HT1080 (cell line): ENCODE measurements at places on chromosomes 13 and 19.

DNA sequence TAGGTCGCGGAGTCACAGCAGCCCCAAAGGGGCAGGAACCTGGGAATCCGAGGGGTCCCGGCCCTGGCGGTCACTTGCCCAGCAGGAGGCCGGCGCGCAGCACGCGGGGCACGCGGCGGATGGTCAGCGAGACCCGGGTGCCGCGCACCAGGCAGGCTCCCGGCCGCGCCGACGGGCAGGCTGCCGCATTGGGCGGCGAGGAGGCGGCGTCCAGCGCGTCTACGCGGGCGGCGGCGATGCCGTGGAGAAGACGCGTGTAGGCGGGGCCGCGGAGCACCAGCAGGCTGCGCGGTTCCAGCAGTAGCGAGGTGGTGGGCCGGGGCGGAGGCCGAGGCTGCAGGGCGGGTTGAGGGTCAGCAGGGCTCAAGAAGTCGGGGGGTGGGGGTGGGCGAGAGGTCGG lies 607 bp upstream of the SYNE4 start:
- DNase-seq, result no peak

GRCh38 chr19:17610384-17610783 lies 54.9 kb downstream of the COLGALT1 start:
- DNase-seq, result no peak

DNA sequence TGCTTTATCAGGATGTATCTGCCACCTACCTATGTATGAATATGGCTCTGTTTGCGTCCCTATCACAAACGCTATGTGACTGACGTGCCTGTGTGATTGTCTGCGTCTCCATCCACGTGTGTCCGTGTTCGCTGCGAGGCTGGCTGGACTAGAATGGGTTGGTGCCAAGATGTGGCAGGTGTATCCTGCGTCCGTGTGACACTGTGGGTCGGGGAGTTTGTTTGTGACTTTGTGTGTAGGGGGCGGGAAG lies 6.7 kb upstream of the HOOK2 start:
- DNase-seq, result no peak

GRCh38 chr19:31174948-31175347 lies 174.3 kb downstream of the TSHZ3 start:
- no peak for DNase-seq

DNA sequence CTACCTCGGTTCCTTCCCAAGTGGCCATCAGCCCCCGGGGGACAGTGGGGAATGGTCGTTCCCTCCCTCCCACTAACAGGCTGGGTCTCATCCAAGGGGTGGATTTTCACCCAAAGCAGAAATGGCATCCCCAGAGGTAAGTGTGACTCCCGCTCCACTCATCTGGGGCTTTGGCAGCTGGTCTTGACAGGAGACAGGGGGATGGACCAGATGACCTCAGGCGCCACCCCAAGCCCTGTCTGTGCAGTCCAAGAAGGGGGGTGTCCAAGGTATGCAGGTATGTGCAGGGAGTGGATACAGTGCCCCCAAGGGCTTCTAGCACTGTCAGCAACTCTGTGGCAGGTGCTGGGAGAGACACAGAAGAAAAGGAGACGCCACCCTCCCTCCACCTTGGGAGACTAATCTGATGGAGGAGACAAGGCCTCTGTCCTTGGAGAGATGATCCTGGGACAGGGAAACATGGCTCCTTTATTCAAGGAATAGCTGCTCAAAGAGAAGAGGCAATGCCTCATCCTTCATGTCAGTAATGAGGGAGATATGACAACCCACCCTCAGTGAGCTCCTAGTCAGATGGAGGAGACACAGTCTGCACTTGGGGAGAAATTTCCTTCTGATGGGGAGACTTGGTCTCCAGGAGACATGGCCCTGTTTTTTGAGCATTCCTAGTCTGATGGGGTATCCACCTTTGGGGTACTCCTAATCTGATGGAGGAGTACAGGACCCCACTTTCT lies 7.7 kb downstream of the CEACAM16 start:
- no peak for DNase-seq

DNA sequence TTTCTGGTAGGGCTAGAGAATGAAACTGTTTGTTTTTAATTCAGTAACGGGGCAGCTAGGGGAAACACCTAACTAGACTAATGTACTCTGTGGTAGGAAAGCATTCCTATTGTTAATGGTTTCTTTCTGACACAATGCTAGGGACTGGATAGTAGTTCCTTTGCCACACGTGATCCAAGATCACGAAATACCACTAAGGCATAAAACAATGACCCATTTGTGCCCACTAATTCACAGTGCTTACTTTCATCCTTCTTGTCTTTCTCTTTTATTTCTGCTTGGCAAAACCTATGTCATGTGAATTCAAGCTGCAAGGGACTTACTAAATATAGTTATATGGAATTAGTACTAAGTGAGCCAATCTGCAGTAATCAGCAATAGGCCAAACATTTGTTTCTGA lies 834.1 kb upstream of the SLITRK6 start:
- peak; percentile 23 for DNase-seq

DNA sequence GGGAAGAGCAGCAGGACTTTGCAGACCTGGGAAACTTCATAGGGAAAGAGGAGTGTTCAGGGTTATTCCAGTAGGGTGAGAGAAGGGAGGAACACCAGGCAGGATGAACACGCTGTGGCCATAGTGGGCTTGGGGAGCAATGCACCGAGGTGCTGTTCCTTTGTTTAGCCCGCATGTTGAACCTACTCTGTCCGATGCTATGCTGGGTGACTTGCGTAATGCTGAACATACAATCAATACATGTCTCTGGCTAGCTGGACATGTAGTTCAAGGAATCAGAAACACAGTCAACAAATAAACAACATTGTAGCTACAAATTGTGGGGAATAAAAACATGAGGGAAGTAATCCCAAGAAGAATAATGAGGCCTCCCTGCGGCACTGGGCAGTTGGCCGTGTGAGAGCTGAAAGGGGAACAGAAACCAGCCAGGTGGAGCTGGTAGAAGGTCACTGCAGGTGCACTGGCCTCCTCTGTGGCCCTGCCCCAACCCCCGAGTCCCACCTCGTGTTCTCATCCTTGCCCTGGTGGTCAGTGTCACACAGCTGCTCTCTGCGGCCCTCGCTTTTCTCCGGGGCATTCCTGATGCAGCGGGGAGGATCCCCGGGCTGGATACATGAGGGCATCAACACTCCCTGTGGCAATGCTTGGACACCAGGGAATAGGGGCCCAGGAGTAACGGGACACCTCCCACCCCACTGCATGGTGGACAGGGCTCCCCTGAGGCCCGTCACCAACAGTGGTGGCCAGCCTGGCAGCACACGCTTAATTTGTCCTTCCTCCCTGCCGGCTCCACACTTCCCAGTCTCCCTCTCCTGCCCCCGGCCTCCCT lies 36.9 kb upstream of the TUBGCP3 start:
- DNase-seq, result no peak

- DNase-seq, result no peak
These were observed 6.7 kb downstream of the BCL3 start for GRCh38 chr19:44755219-44755618.

DNA sequence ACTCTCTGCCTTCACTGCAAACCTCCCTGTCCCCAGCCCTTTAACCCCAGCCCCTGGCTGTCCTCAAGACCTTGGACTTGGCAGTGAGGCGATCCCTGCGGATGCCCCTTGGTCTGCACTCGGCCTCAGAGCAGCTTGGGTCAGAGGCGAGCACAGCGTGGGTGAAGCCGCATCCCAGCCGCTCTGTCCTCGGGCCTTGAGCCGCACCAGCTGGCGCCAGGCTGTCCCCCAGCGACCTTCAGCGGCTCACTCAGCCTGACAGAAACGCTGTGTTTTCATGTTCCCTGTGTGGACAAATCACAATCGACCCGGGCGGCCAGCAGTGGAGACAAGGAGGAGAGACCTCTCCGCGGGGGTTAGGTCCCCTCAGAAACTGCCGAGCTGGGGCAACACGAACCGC lies 52.0 kb downstream of the GNG7 start:
- no peak for DNase-seq

DNA sequence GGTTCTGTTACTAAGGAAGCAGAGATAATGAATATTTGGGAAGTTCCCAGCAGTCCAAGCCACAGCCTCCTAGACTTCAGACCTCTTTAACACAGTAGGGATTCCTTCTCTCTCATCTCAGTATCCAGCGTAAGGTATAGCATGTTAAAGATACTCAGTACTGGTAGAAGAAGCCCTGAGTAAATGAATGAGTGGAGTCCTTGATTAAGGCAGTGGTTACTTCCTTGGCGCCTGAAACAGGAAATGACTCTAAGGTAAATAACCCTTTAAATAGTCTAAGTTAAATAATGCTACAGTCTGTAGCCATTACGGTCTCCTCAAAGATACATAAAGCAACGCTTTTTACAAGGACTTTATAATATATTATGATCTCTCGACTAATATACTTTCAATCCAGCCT lies 650.8 kb upstream of the MIR17HG start:
- peak; percentile 56 for DNase-seq

DNA sequence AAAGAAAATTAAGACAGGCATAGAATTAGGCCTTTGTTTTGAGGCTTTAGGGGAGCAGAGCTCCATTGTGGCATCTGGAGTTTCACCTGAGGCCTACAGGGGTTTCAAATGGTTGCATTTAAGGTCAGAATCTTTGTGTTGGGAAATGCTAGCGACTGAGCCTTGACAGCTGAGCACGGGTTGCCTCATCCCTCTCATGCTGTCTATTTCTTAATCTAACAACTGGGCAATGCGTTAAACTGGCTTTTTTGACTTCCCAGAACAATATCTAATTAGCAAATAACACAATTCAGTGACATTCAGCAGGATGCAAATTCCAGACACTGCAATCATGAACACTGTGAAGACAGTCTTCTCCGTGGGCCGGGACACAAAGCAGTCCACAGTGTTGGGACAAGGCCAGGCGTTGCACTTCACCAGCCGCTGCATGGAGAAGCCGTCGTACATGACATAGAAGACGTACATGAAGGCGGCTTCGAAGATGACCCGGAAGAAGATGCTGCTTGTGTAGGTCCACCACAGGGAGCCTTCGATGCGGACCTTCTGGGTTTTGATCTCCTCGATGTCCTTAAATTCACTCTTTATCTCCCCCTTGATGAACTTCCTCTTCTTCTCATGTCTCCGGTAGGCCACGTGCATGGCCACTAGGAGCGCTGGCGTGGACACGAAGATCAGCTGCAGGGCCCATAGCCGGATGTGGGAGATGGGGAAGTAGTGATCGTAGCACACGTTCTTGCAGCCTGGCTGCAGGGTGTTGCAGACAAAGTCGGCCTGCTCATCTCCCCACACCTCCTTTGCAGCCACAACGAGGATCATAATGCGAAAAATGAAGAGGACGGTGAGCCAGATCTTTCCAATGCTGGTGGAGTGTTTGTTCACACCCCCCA lies 3.8 kb downstream of the GJB2 start:
- DNase-seq, result no peak

- peak; percentile 75 for DNase-seq
These were observed 138.9 kb upstream of the RFC3 start for GRCh38 chr13:33678906-33679657.

GRCh38 chr19:39795001-39795400 lies 16.3 kb downstream of the LEUTX start:
- DNase-seq, result no peak

- peak; percentile 54 for DNase-seq
These were observed 138.5 kb downstream of the RBM26 start for GRCh38 chr13:79267560-79267959.

- no peak for DNase-seq
These were observed 67.4 kb downstream of the GGACT start for GRCh38 chr13:100520936-100521850.

- DNase-seq, result no peak
These were observed 21.3 kb downstream of the ZNF607 start for GRCh38 chr19:37698216-37698615.

- no peak for DNase-seq
These were observed 943 bp downstream of the GJB6 start for GRCh38 chr13:20230913-20231838.

GRCh38 chr13:69389899-69390298 lies 717.7 kb upstream of the ATXN8OS start:
- DNase-seq, result peak; percentile 59

DNA sequence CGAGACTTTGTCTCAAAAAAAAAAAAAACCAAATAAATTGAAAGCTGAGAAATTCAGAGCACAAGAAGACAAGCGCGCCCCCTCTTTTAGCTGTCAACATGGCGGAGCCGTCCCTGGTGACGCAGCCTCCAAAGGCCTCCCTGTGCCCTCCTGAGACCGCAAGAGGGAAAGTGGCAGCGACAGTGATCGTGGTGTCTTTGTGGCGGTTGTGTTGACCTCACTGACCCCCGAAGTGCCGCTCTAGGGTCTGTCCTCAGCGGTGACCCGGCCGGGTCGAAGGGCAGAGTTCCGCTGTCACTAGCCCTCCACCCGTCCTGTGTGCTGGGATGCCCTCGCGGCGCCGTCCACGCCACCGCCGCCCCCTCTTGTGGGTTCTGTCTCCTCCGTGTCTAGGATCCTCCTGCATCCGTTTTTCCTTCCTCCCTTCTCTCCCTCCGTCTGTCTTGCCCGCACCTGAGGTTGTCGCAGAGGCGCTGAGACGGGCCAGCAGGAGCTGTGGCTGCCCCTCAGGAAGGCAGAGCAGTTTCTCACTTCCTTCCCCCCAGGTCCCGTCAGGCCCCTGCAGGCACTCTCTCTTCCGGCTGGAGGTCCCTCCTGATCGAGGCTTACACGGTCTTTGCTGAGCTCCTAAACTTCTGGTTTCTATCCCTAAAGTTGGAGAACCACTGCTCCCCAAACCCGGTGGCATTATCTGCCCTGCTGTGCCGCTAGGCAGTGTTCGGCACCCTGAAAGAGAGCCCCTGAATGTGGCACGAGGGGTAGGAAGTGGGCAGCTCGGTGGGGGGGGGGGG lies 7.2 kb downstream of the UHRF1 start:
- no peak for DNase-seq

- no peak for DNase-seq
These were observed 13.3 kb downstream of the FBN3 start for GRCh38 chr19:8135946-8136618.

DNA sequence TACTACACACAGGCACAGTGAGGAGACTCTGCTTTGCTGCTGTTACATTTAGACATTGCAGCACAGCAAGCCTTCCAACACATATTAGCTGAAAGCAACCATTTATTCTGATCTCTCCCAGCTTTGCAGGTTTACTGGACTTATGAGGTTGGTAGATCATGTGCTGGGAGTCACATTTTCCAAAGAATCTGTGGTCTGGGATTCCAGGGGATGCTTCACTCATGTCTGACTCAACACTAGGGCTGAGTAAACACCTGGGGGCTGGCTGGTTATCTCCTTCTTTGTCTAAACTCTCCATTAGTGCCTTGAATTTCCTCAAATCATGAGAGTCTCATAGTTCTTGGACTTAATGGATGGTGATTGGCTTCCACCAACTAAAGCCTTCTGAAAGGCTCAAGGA lies 5.4 kb upstream of the LGALS13 start:
- DNase-seq, result peak; percentile 23

- no peak for DNase-seq
These were observed 1.8 kb downstream of the CRLF1 start for GRCh38 chr19:18604820-18605159.

GRCh38 chr13:74597526-74597925 lies 463.3 kb upstream of the KLF12 start:
- DNase-seq, result no peak

- peak; percentile 69 for DNase-seq
These were observed 15.4 kb upstream of the IRGC start for GRCh38 chr19:43700395-43701000.

- peak; percentile 24 for DNase-seq
These were observed 1003.7 kb downstream of the SLITRK1 start for GRCh38 chr13:82878536-82878935.

- DNase-seq, result no peak
These were observed 142.0 kb downstream of the ZNF737 start for GRCh38 chr19:20423381-20424197.
